Hair follicular keratinocyte (primary cell): ENCODE measurements at places on chromosomes 1 and 21. TPM values are rescaled to one million over a fixed set of nuclear protein-coding genes. Genes with fewer than 3 reads are reported as not detected.

Gene SMAP2
- 13.5 and 20.7 TPM in 2 replicates for total RNA-seq

Gene RIPPLY3
- 0.47 and 0.53 TPM in 2 replicates for total RNA-seq

Gene LHX8
- not detected in 2 replicates for total RNA-seq

Gene ZNF697
- 7.2 and 8.9 TPM in 2 replicates for total RNA-seq

Gene ADGRL4
- total RNA-seq = 0.42 TPM in 1 of 2 replicates, not detected in the other

Gene NGF
- total RNA-seq = not detected in 2 replicates

Gene ANGPTL3
- total RNA-seq = not detected in 2 replicates

Gene SPATA21
- not detected in 2 replicates for total RNA-seq

Gene CTNNBIP1
- total RNA-seq = 80.1 and 86.2 TPM in 2 replicates

Gene SLC44A5
- total RNA-seq = 1.3 and 2.0 TPM in 2 replicates

Gene CELA2A
- not detected in 2 replicates for total RNA-seq

Gene FMO2
- 0.08 TPM in 1 of 2 replicates, not detected in the other for total RNA-seq

Gene CD1B
- total RNA-seq = not detected in 2 replicates

Gene PTPN22
- 0.23 and 0.39 TPM in 2 replicates for total RNA-seq

Gene RBM15
- total RNA-seq = 14.1 and 18.3 TPM in 2 replicates

Gene SETDB1
- 18.8 and 28.3 TPM in 2 replicates for total RNA-seq

Gene NUAK2
- 15.5 and 18.4 TPM in 2 replicates for total RNA-seq

Gene HSD3B1
- not detected in 2 replicates for total RNA-seq

Gene RPTN
- total RNA-seq = not detected in 2 replicates

Gene UAP1
- 151 and 160 TPM in 2 replicates for total RNA-seq

Gene PTAFR
- 16.7 and 28.3 TPM in 2 replicates for total RNA-seq

Gene EVA1C
- 8.4 and 21.5 TPM in 2 replicates for total RNA-seq

Gene FGR
- 0.23 TPM in 1 of 2 replicates, not detected in the other for total RNA-seq

Gene TMEM51
- 18.3 and 18.4 TPM in 2 replicates for total RNA-seq
